ENCODE measurements at places on chromosomes 3 and 15.

- DNase-seq: peak; percentile 75
Measured at GRCh38 chr3:40899286-40899712, 300.0 kb upstream of the CTNNB1 start.

DNA sequence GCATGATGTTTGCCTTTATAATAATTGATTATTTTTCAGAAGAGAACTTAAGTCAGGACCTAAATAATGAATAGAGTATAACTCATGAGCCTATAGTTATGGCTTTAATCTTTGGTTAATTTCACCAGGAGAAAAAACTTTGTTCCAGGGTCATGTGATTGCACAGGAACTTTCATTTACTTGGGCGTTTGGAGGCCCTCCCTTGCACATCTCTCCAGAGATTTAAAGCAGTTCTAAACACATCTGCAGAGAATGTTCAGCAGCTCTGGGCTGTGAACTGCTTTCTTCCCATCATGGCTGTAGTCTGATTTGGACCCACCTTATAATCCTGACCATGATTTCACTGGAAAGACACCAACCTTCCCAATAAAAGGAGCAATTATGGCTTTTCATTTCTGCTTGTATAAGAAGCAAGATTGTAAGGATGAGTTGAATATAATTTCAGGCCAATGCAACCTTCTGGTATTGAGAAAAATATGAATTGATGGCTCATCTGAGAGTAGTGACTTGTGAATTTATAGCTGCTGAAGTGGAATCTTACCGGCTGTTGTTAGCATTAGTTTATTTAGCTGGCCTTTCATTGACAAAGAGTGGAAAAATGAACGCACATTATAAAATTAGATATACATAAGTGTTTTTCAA is 80.9 kb upstream of the PRTG start:
- DNase-seq: no peak

- no peak for DNase-seq
Measured at GRCh38 chr3:54931182-54931581, 3.3 kb upstream of the LRTM1 start.

GRCh38 chr3:58622892-58623291 is 43.7 kb downstream of the FAM3D start:
- DNase-seq: no peak

GRCh38 chr15:50944672-50945071 is 36.2 kb downstream of the AP4E1 start:
- no peak for DNase-seq

- no peak for DNase-seq
Measured at GRCh38 chr3:16026753-16027152, 147.7 kb upstream of the GALNT15 start.

GRCh38 chr15:68278595-68279405 is 1.3 kb downstream of the FEM1B start:
- DNase-seq: no peak

- DNase-seq: no peak
Measured at GRCh38 chr15:69417581-69417980, 3.4 kb downstream of the KIF23 start.

DNA sequence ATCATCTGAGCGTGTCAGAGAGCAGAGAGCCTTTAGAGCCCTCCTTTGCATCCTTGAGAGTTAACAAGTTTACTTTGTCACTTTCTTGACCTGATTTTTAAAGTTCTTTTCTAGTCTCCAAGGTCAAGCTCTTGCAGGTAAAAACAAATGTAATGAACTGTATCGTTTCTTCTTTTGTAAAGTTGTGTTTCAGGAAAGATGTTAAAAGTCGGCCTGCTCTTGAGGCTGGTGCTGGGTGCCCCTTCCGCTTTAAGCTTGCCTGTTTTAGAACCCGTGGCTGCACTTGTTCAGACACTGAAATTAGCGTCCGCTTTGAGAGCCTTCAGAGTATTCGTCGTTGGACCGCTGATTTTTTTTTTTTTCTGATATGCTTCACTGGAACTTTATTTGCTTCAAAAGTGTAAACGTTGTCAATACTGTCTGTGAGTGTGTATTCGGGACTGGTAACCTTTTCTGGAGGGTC is 52.6 kb upstream of the ULK4 start:
- DNase-seq: no peak

GRCh38 chr15:22933641-22934061 is 46.5 kb downstream of the CYFIP1 start:
- no peak for DNase-seq
